ENCODE measurements at places on chromosomes 7 and 10. TPM values are rescaled to one million over a fixed set of nuclear protein-coding genes. Genes with fewer than 3 reads are reported as not detected.

Gene CSGALNACT2
- 17.2 TPM for total RNA-seq

Gene VSTM2A
- not detected for total RNA-seq

Gene SEMA3E
- 0.15 TPM for total RNA-seq

Gene CTBP2
- 32.0 TPM for total RNA-seq

Gene FAM24B
- total RNA-seq: 0.24 TPM

Gene ZNF467
- 8.5 TPM for total RNA-seq

Gene PON1
- not detected for total RNA-seq

Gene CYP2C9
- not detected for total RNA-seq

Gene NKX2-3
- not detected for total RNA-seq

Gene OR13A1
- total RNA-seq: not detected

Gene PNLIPRP3
- not detected for total RNA-seq

Gene STRIP2
- total RNA-seq: 0.88 TPM

Gene LIPF
- not detected for total RNA-seq

Gene OPN4
- not detected for total RNA-seq

Gene TCF7L2
- total RNA-seq: 7.6 TPM

Gene RASSF4
- total RNA-seq: 7.4 TPM

Gene LRRD1
- not detected for total RNA-seq

Gene GJC3
- total RNA-seq: not detected

Gene SPDYE18
- 0.44 TPM for total RNA-seq

Gene TEX36
- not detected for total RNA-seq

Gene BLNK
- not detected for total RNA-seq

Gene FOXI2
- not detected for total RNA-seq

Gene DEPP1
- total RNA-seq: 150 TPM

Gene CSTF2T
- 37.4 TPM for total RNA-seq

Gene PRKG1
- total RNA-seq: 13.7 TPM

Gene SH2D4B
- not detected for total RNA-seq

Gene COL13A1
- total RNA-seq: 7.6 TPM

Gene IGF2BP3
- 17.7 TPM for total RNA-seq

Gene UCMA
- total RNA-seq: not detected

Gene TOMM7
- total RNA-seq: 148 TPM

Gene KAZALD1
- total RNA-seq: 23.5 TPM

All from cardiac ventricle fibroblast (primary cell).